Activated CD8-positive, alpha-beta memory T cell treated with anti-CD3 and anti-CD28 coated beads for 1 hour (primary cell): ENCODE measurements at places on chromosomes 1 and 21.

DNA sequence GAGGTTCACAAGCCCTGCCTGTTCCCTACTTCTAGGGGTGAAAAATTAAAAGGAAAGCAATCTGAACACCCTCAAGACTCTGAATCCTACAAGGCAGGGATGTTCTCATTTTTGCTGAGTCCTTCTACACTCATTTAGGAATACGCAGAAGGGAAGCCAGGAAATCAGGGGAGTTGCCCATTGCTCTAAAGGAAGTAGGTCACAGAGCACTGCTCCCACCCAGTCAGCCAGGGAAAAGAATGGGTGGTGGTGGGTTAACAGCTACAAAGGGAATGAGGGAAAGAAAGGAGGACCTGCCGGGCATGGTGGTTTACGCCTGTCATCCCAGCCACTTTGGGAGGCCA lies 2.4 kb upstream of the CTTNBP2NL start:
- DNase-seq = no peak

GRCh38 chr21:17575076-17575475 lies 37.6 kb downstream of the BTG3 start:
- no peak for DNase-seq

DNA sequence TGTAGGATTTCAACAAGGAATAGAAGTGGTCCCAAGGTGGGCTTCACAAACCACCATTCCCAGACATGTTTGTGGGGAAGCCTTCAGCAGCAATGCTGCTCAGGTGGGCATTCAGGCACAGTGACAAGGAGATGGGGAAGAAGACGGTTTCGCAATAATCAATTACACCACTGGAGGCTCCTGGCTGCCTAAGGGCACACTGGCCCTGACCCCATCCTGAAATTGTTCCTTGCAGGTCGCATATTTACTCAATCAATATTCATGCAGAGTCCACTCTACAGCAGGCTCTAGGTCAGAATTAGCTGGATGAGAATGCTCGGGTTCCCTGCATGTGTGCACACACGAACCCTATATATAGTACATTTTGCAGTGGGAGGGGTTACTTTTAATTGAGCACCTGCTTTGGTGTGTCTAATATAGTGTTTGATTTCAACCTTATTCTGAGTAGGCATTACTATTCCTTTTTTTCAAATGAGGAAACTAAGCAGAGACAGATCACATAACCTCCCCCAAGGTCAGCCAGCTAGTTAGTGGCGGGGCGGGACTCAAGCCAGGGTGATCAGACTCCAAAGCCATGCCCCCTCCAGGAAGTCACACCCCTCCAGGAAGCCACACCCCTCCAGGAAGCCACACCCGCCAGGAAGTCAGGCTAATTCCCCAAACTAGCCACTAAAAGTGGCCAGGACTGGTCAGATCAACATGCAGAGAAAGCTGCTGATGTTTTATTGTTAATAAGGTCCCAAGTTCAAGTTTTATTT lies 106.5 kb downstream of the HLCS start:
- no peak for DNase-seq

DNA sequence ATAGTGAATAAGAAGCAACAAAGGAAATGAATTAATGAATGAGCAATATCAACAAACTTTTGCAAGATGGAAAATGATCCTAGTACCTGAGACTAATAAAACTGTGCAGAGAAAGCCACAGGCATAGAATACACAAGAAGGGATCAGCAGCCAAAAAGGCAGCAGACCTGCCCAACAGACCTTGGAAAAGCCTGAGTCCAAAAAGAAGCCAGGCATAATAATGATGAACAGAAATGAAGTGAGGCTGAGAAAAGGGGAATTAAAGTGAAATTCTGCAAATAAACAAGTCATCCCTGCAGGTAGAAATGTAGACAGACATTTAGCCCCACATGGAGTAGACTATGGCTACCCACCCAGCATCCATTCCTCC lies 10.3 kb upstream of the PHTF1 start:
- DNase-seq = no peak

GRCh38 chr1:56676571-56677035 lies 31.5 kb downstream of the PRKAA2 start:
- no peak for DNase-seq

GRCh38 chr1:74946388-74946787 lies 187.8 kb upstream of the LHX8 start:
- DNase-seq = no peak

DNA sequence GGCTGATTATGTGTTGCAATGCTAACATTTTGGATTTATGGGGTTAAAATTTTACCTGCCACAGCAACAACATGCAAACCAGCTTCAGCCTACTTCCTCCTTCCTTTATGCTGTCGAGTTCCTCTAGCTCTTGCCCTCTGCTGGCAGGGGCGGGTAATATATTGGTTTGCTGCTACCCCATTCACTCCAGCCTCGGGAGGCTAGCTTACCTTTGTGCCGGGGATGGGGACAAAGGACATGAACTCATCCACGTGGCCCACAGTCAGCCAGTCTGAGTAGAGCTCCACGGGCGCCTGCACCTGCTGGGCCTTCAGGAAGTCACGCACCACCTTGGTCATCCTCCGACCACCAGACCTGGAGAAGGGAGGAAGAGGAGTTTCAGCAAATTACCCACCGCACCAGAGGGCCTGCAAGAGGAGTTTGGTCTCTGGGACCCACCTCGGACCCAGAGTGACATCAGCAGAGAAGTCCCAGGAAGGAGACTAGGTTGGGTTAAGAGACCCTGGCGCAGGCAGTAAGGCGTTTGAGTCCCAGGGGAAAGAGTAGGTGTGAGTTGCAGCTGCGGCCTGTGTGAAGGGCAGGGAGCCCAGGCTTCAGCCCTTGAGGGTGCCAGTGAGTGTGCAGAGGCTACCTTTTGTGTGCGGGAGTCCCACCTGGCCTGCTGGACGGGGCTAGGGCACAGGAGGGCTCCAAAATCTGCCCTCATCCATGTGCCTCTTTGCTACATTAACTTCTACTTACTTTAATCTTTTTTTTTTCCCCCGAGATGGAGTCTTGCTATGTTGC lies 21.8 kb upstream of the SDHB start:
- DNase-seq = no peak

DNA sequence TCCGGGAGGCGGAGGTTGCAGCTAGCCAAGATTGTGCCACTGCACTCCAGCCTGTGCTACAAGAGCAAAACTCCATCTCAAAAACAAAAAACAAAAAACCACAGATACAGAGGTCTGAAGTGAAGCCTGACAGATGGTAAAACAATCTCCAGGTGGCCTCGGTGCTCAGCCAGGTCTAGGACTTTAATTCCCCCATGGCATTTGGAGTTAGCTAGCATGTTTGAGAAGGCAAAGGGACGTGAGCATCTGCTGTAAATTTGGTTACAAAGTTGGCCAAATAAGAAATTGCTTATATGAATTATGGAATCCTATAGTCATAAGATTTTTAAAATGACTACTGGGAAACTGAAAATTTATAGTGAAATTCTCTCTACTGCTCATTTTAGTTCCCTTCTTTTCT lies 98.3 kb upstream of the FMN2 start:
- DNase-seq = no peak

DNA sequence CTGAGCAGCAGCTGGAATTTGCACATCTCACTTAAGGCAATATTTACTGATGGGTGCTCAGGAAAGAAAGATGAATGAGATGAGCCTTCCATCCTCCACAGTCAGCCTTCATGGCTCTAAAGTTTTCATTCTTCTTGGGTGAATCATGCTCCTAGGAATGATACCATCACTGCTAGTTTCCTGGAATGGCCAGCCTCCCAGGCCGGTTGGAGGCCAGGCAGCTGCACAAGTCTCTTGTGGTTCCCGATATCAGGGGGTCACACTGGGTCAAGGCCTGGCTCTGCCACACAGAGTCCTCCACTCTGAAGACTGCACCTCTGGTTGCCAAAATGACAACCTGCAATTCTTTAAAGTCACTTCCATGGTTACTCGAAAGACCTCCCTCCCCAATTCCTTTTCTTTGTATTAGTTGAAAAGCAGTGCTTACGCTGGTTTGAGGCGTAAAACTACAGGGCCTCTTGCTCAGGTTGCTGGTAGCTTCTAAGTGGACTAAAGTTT lies 46.2 kb upstream of the PALMD start:
- DNase-seq = no peak

DNA sequence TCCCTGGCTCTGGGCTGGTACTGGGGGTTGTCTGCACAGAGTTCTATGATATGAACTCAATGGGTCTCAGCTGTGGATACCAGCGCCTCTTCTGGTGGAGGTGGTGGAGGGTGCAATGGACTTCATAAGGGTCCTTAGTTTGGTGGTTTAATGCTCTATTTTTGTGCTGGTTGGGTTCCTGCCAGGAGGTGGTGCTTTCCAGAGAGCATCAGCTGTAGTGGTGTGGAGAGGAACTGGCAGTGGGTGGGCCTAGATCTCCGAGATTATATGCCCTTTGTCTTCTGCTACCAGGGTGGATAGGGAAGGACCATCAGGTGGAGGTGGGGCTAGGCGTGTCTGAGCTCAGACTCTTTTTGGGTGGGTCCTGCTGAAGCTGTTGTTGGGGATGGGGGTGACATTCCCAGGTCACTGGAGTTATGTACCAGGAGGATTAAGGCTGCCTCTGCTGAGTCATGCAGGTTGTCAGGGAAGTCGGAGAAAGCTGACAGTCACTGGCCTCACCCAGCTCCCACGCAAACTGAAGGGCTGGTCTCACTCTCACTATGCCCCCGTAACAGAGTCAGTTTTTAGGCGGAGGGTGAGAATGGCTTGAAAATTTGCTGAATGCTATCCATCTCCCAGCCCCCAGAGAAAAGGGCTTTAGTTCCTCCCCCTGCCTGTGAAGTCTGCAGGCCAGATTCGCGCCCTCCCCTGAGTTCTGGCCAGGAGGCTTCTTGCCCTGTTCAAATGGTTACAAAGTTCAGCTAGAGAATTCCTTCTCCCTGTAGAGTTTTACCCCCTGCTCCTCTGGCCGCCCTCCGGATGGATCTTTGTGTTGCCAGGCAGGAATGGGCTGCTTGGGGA lies 902.9 kb downstream of the LTN1 start:
- no peak for DNase-seq

- DNase-seq = no peak
These were observed 88.9 kb downstream of the CD58 start for GRCh38 chr1:116481934-116482333.

- DNase-seq = no peak
These were observed 213.5 kb downstream of the LYPLAL1 start for GRCh38 chr1:219387211-219387610.

GRCh38 chr1:205124726-205125125 lies 2.9 kb upstream of the RBBP5 start:
- DNase-seq = no peak

GRCh38 chr21:42761776-42762335 lies 108.4 kb downstream of the PDE9A start:
- no peak for DNase-seq

- DNase-seq = no peak
These were observed 5.9 kb downstream of the IARS2 start for GRCh38 chr1:220099826-220100225.

DNA sequence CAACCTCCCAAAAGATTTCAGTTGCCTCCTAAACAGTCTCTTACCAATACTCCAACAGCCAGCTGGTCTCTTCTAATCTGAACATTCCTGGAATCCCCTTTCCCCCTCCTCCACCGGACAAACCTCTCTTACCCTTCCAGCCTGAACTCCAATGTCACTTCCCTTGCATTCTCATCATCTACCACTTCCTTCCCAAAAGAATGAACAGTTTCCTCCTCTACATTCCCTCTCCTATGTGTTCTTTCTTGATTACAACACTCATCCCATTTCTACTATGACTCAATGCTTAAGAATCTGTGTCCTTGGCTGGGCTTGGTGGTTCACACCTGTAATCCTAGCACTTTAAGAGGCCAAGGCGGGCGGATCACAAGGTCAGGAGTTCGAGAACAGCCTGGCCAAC lies 417.1 kb downstream of the SETD4 start:
- no peak for DNase-seq

- no peak for DNase-seq
These were observed 135.4 kb upstream of the DUSP10 start for GRCh38 chr1:221877311-221877710.

DNA sequence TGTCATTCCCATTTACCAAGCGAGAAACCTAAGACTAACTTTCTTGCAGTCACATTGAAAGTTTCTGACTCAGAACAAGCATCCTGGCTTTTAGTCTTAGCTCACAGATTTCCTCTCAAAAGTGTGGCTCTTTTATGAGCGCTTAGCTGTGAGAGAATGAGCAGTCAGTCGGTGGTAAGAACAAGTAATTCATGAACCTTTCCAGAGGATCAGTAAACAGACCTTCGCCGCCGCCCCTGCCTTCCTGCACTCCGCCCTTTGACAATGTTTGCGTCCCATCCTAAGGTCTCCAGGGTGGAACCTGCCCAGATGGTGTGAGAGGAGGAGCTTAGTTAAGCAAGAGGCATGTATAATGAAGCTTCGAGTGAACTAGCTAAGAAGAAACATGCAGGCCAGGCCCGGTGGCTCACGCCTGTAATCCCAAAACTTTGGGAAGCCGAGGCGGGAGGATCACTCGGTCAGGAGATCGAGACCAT lies 142.4 kb downstream of the GLUL start:
- no peak for DNase-seq

- no peak for DNase-seq
These were observed 74.6 kb upstream of the TENT5C start for GRCh38 chr1:117531222-117531621.

- no peak for DNase-seq
These were observed 1121.7 kb upstream of the PRMT6 start for GRCh38 chr1:105934806-105935205.

DNA sequence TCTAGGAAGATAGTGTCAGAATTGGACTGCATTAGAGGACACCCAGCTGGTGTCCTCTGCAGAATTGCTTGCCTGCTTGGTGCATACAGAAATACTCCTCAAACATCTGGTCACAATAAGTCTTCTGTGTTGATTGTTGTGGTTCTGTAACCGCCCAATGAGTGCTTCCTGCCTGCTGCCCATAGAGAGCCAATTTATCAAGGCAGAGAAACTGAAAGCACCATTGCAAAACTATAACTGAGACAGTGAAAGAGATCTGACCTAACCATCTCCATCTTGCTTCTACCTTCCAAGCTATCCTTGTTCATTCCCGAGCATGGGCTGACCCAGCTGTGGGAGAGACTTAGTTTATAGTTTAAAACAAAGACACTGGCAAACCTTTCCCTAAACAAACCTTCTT lies 462.4 kb upstream of the RGS18 start:
- DNase-seq = no peak

- DNase-seq = no peak
These were observed 52.1 kb downstream of the ADCY10 start for GRCh38 chr1:167861664-167862381.

GRCh38 chr1:33876970-33877650 lies 13.2 kb downstream of the HMGB4 start:
- DNase-seq = no peak

DNA sequence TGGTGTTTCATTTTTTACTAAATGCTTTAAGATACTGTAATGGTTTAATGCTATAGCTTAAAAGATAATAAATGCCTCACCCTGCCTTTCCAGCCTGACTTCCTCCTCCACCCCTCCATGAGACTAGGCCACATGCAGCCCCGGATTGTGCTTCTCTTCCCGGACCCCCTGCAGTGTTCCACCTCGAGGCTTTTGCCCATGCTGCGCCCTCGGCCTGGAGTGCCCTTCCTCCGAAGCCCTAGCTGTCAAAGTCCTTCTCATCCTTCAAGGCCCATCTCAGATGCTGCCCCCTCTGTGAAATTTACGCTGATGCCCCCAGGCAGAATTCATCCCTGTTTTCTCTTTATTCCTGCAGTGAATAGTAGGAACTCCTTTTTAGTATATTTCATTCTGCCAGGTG lies 98.5 kb downstream of the ATP5PO start:
- DNase-seq = no peak
